Fibroblast of skin of abdomen (primary cell): ENCODE measurements at places on chromosomes 5 and 9.
A peak's percentile ranks its signal among the peaks of the same experiment; 100 is the strongest.

- no peak for DNase-seq
Measured at GRCh38 chr5:35430381-35431162, 187.1 kb upstream of the SPEF2 start.

GRCh38 chr9:99559776-99560175 lies 261.9 kb upstream of the NR4A3 start:
- DNase-seq, result no peak

DNA sequence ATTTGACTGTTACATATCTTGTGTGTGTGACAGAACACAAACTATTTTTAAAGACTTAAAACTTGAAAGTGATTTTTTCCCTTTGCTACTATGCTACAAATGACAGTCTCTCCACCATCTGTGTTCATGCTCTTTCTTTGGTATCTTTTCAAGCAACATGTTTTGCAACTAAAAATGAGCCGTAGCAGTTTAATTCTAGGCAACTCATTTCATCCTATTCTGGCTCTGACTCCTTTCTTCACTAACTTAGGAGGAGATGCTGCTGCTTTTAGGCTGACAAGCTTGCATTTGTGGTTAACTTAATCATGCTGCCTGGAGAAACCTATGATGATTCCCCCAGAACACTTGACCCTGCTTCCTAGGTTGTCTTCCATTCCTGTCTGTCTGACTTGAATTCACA lies 100.6 kb downstream of the HACD4 start:
- DNase-seq, result no peak

DNA sequence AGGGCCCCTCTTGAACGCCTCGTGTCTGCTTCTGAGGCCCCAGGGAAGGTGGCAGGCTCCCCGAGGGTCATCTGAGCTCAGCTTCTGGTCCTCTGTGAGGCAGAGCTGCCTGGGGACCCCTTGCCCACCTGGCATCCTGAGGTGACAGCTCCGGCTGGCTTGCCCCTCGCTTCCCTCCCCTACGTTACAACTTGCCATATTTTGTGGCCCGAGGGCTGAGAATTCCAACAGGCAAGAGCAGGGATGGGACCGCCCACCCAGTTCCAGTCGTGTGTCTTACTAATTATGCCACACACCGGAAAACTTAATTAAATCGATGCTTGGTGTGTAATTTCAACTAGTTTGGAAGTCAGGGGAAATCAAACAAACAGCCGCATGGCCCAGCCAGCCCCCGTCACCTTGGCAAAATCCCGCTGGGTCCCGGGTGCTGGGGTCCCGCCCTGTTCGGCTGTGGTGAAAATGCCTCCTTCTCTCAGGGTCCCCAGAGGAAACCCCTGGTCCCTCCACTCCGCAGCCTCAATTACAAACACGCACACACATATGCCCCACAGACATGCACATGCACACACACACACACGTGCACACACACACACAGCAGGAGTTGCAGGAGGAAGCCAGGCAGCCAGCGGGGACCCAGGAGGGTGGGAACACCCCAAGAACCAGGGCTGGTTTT lies 221.0 kb upstream of the IER5L start:
- DNase-seq, result no peak

- no peak for DNase-seq
Measured at GRCh38 chr5:59555596-59555995, 337.9 kb downstream of the PDE4D start.

GRCh38 chr5:159503236-159503635 lies 172.9 kb upstream of the IL12B start:
- DNase-seq, result no peak

- no peak for DNase-seq
Measured at GRCh38 chr5:162392336-162392735, 324.8 kb downstream of the GABRG2 start.

DNA sequence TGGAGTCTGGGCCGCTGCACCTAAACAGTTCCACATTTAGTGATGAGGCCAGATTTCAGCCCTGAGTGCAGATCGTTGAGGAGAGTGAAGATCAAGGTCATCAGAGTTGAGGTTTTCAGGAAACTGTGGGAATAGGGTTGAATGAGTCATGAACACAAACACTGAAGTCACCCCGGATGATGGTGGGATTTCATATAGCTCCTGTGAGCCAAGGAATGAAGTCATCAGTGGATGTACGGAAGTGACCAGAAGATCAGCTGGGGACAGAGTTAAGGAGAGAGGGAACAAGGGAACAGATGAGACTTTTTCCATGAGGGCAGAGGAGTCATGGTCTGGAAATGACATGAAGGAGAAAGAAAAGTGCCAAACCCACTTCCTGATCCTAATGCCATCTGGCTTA lies 36.5 kb downstream of the PALM2AKAP2 start:
- peak; percentile 98 for DNase-seq

DNA sequence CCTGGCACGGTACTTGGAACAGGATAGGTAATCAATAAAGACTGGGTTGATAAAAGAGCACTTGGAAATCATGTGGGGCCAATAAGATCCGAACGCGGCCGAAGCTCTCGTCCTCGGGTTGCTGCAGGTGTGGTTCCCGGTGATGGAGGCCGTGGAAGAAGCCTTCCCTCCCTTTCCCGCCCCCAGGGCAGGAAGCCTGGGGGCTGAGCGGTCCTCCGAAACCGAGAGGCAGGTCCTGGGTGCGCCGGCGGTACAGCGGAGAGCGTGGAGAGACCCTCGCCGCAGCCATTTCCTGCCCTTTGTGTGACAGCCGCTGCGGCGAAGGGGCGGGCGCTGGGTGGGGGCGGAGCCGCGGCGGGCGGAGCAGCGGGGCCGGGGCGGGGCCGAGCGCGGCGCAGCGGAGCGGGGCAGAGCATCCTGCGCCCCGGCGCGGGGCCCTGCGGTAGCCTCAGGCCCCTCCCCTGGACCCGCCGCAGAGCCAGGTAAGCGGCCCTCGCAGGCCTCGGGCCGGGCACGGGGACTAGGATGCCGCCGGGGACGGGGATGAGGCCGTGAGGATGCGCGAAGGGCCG lies at the start of gene CYFIP2:
TSS of gene CYFIP2 (plus strand) at position 410 of the 572 bp plus-strand sequence. CDS start 19,239 bp downstream, outside the sequence.
- peak; percentile 31 for DNase-seq

DNA sequence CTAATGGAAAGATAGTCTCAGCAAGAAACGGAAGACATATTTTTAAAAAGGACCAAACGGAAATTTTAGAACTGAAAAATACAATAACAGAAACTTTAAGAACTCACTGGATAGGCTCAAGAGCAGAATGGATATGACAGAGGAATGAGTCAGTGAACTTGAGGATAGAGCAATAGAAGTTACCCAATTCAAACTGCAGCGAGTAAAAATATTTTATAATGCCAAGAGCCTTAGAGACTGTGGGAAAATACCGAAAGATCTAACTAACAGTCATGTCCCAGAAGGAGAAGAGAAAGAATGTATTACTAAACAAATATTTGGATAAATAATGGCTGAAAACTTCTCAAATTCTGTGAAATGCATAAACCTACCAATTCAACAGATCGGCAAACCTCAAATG lies 40.8 kb downstream of the ADAMTS2 start:
- DNase-seq, result peak; percentile 72

DNA sequence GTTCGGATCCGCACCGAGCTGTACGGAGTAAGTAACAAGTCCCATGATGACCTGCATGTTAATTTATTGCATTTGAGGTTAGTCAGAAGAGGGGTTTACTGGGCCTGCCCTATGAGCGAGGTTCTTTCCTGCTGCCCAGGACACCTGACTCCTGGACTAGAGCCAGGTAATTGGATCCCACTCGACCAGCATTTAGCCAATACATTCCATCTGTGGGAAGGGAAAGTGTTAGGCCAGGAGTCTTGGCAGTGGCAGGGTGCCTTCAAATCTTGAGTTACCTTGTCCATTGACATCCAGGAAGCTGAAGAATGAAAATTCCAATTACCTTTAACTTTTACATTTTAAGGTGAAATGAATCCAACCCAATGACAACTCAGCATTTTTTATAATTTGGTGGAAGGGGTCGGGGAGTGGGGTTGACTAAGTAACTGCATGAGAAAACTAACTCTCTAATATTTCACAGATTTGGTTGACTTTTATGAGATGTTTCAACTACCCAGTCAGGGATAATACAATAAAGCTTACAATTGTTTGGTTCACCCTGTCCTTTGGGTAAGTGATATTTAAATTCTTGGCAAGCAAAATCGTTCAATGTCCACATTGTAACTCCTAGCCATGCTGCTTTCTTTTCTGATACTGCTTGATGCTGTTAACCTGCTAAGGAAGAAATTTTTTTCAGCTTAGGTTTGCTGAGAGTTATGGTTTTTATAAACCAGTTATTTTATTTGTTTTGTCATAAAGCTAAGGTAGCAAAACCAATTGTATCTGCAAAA lies 111.6 kb upstream of the IQGAP2 start:
- DNase-seq, result no peak

DNA sequence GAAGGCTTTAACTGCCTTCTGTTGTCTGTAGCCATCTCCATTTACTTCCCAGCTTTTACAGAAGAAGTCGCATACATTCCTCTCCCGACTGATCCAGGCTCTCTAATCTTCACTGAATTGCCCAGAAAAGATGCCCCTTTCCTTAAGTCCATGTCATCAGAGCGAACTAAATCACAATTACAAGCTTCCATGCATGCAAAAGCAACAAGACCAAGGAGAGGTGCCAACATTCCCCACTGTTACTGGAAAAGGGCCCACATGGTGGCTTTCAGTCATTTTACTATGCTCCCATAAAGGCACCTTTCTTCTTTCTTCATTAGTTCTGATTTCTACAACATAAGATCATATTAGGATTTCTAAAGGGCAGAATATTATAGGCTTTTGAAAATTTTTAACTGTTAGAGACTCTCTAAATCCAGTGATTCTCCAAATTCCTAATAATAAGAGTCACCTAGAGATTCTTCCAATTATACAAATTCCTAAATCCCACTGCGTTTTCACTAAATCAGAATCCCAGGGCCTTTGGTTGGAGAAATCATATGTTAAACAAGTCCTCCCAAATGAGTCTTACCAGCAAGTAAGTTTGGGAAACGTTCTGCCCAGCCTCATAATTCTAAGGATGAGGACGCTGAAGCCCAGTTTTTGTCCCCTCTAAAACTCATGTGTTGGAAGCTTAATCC lies 17.0 kb upstream of the ZFR start:
- peak; percentile 61 for DNase-seq

- peak; percentile 93 for DNase-seq
Measured at GRCh38 chr9:96139592-96140295, 162.2 kb downstream of the HSD17B3 start.

DNA sequence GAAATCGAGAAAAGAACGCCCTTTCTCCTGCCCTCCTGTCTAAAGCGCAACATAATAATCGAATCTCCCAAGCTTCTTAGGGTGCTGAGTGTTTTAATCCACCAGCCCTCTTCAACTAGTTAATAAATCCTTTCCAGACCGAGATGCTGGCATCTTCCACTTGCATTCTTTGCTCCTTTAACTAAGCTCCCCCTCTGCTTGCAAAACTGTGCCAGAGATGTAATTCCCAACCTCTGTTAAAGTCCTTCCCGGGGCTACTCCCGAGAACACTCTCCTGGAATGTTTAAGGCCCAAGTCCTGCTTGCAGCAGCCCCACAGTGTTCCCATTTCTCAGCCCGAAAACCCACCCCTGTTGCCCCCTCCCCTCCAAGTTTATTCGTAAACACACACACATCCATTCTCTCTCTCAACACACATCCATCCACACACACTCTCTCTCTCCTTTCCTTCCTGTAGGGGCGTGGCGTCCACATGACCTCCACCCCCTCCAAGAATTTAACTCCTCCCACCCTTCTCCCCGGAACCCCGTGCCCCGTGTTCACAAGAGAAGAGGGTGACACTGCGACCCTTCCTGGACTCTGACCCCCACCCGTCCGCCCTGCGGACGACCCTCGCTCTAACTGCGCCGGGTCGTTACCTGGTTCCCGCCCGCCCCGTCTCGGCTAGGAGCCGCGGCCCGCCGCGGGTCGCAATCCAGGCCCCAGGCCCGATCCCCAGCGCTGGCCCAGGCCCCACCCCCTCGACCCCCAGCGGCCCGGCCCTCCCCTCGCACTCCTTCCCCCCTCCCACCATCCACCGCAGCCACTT lies 7.0 kb upstream of the MGAT1 start:
- peak; percentile 91 for DNase-seq

- DNase-seq, result no peak
Measured at GRCh38 chr5:112013660-112014059, 256.7 kb upstream of the NREP start.

- no peak for DNase-seq
Measured at GRCh38 chr5:64566310-64566916, 60.6 kb downstream of the RGS7BP start.

- no peak for DNase-seq
Measured at GRCh38 chr5:86824637-86825036, 206.9 kb downstream of the COX7C start.

- peak; percentile 47 for DNase-seq
Measured at GRCh38 chr5:96432216-96433065, 607 bp downstream of the PCSK1 start.

- DNase-seq, result peak; percentile 14
Measured at GRCh38 chr5:151183456-151184245, 26.1 kb upstream of the ANXA6 start.

DNA sequence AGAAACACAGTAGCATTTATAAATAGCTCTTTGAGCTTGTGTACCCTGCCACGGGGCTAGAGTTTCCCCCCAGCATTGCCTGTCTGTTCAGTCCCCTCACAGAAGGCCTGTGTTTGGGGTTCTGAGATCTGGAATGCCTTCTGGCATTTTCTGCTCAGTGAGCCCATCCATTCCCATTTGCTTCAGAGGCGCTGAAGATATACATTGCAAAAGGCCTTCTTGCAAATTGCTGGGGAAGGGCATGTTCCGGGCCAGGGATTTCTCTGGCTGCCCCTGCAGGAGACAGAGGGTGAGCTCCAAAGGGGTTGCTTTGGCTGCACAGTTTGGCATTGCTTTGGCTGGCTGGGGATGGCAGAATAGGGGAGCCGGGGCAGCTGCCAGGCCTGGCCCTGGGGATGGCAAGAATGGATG lies 308.4 kb downstream of the MSX2 start:
- no peak for DNase-seq

- DNase-seq, result no peak
Measured at GRCh38 chr9:136543830-136544547, 1.9 kb downstream of the NOTCH1 start.

DNA sequence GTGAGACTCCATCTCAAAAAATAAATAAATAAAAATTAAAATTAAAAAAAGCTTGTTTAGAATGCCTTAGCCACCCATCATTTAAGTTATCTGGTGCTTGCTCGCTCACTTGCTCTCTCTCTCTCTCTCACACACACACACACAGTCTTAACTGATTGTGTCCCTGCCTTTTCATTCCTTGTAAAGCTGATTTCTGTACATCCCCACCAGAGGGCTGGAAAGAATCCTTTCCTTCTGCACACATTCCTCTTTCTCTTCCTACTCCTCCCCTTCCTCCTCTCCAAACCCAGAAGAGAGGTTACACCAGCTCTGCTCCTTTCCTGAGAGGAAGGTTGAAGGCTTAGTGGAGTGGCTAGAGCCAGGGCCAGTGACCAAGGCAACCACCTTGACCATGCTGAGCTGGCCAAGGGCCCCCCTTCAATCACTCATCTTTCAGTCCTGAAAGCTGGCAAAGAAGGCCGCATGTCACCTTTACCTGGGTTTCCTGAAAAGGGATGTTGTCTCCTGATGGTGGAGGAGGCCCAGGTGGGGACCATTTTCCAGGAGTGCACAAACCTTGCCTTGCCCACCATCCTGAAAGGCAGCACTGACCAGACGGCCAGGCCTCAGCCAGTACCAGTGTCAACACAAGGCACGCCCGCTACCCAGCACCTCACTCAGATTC lies 25.6 kb downstream of the STK10 start:
- DNase-seq, result peak; percentile 39
